Occipital lobe (tissue), 3 donors: ENCODE measurements at places on chromosomes 3 and 15.

DNA sequence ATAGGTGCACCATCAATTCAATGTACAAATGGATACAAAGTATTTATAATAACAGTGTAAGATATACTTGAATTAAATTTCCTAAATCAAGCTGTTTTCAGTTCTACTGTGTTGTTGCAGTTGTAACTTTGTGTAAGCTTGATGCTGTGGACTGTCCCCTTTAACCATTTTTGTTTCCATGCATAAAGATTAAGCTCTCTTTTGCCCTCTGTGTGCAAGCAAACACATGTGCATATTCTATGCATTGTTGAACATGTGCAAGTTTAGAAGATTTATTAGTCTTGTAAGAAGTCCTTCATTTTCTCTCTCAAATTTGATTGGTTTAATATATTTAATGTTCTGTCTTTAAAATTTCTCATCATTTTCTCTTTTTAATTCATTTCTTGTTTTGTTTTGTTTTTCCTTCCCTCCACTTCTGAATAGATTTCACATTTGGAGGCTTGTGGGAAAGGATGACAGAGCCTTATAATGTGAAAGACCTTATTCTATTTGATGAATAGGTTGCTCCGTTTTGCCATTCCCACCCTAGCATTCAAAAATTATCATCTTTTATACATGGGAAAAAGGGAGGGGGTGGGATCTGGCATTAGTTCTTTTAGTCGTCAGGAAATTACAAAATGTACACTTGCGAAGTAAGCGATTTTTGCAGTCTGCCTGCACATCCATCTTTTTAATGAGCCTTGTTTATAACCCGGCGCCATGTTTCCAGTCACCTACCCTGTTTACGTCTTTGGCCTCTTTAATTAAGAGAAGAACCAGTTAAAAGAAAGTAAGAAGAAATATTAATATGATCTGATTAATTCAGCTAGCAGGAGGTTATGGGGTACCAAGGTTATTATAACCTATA, 961.5 kb upstream of the NR2F2 start:
- DNase-seq: no peak

DNA sequence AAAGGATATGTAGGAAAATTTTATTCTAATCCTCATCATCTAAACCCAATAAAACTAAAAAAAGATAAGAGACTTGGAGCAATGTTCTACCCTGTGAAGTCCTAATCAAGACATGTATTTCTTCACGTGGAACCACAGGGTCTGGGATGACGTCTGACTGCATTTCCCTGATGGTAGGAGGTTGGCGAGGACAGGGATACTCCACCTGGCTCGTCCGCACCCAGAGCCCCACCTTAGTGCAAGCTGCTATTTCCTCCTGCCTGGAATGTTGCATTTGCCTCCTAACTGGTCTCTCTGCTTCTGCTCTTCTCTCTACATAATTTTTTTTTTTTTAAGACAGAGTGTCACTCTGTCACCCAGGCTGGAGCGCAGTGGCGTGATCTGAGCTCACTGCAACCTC, 57.7 kb upstream of the RASGRP1 start:
- DNase-seq: no peak

- DNase-seq: no peak
These were observed 9.5 kb downstream of the RPSA start for GRCh38 chr3:39415983-39416382.

DNA sequence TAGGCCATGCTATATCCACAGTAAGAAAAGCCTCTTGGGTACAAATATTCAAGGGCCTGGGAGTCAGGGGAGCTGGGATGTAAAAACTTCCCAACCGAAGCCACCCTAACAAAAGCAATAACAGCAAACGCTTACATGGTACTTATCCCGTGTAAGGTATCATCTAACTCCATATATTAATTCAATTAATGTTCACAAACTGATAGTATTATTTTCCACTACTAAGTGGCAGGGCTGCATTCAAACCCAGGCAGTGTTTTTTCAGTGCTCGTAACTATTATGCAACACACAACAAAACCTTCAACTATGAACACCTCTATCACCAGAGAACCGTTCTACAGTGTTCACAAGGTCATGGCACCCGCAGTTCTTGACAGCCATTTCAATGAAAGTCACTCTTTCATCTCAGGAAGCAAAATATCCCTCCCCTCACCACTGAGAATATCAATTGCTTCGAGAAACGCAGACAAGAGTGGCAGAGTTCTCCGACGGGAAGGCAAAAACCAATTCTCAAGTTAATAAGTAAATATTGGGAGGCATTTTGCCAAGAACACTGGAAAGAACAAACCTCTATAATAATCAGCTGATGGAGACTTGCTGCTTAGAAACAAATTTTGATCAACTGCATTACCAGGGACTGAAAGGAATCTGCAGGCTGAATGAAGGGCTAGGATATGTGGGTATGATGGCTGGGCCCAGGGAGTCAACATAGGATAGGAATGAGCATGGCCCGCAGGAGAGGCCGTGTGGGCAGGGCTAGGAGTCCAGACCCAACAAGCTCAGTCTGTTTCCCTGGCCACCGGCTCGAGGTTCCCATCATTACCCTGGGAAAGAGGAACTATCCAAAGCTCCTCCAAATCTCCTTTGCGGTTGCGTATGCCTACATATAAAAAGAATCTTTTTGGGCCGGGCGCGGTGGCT, 72.3 kb downstream of the XXYLT1 start:
- no peak for DNase-seq

DNA sequence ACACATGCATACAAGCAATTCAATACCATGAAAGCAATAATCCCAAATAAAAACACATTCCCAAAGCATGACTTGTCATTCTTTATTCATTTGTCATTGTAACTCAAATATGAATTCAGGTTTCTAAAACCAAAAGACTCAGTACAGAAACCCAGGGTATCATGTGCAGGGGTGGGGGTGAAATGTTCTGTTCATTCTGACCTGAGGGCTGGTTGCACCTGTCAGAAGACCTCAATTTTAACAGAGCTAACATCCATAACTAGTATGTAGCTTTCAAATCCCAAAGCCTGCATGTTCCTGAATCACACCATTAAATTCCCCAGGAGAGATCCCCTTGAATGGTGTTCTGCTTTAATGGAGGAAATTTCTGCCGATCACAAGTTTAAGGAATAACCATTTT, 738.7 kb downstream of the MCTP2 start:
- no peak for DNase-seq

DNA sequence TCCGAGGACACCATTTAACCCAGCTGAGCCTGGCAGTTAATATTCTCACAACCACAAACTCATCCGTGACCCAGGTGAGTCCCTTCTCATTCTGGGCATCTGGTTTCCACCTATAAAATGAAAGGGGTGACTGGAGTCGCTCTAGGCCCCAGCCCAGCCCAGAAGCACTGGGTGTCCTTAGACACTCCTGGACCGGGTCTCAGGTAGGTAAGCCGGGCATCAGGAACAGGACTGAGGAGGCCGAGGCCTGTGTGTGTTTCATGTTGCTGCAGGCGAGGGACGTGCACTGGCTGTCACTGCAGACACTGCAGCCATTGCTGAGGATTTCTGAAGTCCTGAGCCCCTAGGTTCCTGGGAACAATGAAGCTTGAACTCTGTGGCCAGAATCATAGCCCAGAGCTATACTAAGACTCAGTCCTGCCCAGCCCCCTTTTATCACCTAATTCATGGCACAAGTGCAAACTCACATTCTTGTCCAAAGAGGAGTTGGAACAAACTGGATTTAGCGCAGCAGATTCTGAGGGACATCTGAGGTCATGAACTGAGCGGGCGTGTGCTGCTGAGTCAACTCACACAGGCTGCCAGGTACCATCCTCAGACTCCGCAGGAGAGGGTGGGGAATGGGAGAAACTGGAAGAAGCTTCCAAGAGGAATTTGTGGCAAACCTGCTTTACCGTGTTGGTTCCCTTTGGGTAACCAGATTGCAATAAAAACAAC, 184.9 kb downstream of the FAM43A start:
- DNase-seq: no peak

- DNase-seq: no peak
These were observed 23.6 kb downstream of the SETD5 start for GRCh38 chr3:9420850-9421549.

GRCh38 chr15:44720460-44721176, 9.3 kb downstream of the B2M start:
- no peak for DNase-seq

DNA sequence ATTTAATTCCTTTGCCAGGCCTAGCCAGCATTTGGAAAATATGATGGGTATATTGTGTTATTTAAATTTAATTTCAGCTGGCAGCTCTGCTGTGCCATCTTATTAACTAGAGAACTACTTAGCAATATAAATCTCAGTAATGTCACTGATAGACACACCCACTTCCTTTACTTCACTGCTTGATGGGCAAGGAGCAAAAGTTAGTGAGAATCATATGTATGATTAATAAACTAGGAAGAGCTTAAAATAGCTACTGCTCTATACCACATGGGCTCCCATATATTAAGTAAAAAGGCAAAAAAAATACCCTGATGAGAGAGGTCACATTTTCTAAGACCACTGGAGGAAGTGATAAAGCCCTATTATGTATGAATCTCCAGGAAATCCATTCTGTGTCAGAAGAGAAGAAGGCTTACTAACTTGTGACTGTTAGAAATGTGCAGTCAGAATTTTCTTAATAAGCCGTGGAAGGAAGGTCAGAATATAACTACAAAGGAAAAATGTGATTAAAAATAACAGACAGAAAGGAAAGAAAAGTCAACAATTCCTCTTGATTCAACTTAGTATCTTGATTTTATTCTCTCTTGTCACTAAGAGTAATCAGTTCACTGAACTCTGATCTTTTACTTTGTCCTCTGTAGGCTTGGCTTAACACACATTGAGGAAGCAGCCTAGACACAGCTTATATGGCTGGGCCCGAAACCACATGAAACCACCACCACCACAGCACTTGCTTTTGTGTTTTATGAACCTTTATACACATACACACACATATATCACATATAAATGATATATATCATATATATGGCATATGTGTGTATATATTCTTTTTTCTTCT, 1233.9 kb upstream of the ALCAM start:
- DNase-seq: no peak

DNA sequence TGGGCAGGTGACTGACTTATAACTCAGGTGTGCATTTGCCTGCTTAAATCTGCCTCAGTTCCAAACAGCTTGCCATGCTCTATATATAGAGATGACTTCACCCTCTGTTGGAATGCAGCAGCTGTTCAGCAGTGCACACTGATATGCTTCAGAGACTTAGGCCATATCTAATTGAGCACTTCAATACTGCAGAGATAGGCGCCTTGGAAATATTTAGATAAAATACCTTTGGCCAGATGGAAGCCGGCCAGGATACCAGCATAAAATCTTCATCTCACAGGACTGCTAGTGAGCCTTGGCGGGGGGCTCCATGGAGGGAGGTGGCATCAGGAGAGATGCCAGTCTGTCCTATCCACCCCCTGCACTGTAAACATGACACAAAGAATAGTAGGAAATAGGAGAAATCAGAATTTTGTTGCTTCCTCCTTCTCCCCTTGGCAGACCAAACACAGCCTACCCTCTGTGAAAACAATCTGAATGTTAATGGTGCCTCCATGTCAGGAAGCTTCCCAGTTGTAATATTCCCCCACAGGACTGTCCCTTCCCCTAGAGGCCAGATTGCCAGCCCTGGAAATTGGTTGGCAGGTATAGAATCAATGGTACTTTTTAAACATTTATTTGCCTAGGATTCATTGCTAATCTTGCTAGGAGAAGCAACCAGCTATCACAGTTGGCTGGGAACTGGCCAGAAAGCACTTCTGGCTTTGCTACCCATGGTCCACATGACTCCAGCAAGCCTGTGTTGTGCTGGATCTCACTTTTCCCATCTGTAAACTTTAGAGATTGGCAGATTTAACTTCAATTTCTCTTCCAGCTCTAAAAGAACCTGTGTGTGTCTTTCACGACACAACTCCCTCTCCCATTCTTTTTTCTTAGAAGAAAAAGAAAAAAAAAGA, 215.5 kb upstream of the KCNMB2 start:
- DNase-seq: no peak

GRCh38 chr15:77568973-77569728, 63.6 kb downstream of the LINGO1 start:
- DNase-seq: no peak

GRCh38 chr3:4749567-4750002, 229.7 kb upstream of the BHLHE40 start:
- no peak for DNase-seq

- no peak for DNase-seq
These were observed 58.3 kb upstream of the SLC4A7 start for GRCh38 chr3:27542476-27542875.

- no peak for DNase-seq
These were observed 19.3 kb downstream of the RAB27A start for GRCh38 chr15:55270291-55270690.

GRCh38 chr15:57298204-57298603, 78.1 kb upstream of the CGNL1 start:
- DNase-seq: no peak
